ENCODE measurements at places on chromosomes 4 and X. TPM values are rescaled to one million over a fixed set of nuclear protein-coding genes. Genes with fewer than 3 reads are reported as not detected.

Gene ARFIP1
- 13.3 TPM for total RNA-seq

Gene FGFBP1
- not detected for total RNA-seq

Gene TNMD
- total RNA-seq = 0.62 TPM

Gene SMIM43
- total RNA-seq = not detected

Gene MAGEE2
- total RNA-seq = not detected

Gene MBTPS2
- total RNA-seq = 10.6 TPM

Gene AREG
- 4.5 TPM for total RNA-seq

Gene HUWE1
- 214 TPM for total RNA-seq

DNA sequence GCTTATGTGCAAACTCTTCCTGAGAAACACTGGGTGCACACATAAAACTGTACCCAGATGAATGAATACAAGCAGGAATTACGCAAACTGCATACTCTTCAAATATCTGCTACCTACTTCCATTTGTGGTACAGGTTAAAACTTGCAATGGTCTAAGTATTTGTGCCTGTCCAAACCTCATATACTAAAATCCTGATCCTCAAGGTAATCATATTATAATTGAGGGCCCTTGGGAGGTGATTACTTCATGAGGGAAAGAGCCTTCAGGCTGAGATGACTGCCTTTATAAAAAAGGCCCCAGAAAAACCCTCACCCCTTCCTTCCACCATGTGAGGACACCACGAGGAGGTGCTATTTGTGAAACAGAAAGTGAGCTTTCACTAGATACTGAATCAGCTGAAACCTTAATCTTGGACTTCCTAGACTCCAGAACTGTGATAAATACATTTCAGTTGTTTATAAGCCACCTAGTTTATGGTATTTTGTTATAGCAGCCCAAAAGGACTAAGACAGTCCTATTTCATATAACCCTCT, 1977.2 kb downstream of the PCDH7 start:
- DNase-seq = no peak

GRCh38 chr4:1998296-1998695, 10.5 kb downstream of the NELFA start:
- DNase-seq = no peak

DNA sequence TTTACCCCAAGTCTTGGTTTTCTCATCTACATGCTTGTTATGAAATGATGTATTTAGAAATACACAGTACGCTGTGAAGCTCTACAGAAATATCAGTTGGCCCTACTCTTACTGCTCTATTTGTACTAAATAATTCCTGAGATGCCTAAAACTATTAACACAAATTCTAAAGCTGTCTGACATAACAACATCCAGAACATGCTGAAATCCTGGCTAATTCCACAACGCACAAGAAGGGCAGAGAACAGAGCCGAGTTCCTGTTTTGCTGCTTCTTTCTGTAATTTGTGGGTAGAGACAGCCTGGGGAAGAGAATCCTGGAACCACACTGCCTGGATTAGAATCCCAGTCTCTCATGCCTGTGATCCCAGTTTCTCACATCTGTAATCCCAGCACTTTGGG, 59.0 kb downstream of the ZNF827 start:
- no peak for DNase-seq

- DNase-seq = peak; percentile 25
Measured at GRCh38 chrX:119118780-119119395, 8.7 kb downstream of the KIAA1210 start.

DNA sequence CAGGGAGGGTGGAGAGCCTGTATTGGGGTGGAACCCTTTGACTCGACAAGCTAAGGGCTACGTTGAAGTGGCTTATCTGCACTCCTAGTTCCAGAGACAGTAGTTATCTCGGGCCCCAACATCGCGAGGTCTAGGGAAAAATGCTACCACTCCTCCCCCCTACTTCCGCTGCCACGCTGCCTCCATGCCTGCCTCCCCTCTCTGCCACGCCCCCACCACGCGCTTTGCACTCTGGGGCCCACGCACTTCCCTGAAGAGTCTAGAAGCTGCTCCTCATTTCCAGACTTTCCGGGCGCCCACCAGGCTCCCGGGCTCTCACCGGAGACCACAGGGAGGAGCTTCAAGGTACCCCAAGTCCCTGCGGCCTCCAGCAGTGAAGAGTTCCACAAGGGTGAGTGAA, at the start of gene PASD1:
TSS of gene PASD1 (plus strand) at position 227 of the 400 bp plus-strand sequence. CDS start 37,879 bp downstream, outside the sequence.
- no peak for DNase-seq

DNA sequence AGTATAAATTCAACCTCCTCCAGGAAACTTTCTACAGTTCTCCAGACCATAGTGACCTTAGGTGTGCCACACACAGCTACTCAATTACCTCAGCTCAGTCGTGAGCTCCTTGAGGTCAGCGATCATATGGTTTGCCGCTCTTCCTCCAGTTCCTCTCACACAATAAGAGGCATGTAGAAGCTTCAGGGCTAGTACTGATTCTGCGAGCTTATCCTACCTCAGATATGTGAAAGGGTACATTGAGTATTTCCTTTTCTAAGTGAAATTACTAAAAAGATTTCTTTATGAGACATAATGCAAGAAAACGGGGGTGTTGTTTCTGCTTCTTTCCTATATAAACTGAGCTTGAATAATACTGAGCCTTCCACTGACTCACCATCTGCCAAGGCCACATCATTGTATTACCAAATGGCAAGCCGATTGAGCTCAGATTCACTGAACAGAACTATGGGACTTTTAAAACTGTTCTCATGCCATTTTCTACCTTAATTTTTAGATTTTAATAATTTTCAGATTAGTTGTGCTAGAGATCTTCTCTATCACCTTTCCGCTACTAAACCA, 183.1 kb downstream of the HS6ST2 start:
- DNase-seq = no peak

DNA sequence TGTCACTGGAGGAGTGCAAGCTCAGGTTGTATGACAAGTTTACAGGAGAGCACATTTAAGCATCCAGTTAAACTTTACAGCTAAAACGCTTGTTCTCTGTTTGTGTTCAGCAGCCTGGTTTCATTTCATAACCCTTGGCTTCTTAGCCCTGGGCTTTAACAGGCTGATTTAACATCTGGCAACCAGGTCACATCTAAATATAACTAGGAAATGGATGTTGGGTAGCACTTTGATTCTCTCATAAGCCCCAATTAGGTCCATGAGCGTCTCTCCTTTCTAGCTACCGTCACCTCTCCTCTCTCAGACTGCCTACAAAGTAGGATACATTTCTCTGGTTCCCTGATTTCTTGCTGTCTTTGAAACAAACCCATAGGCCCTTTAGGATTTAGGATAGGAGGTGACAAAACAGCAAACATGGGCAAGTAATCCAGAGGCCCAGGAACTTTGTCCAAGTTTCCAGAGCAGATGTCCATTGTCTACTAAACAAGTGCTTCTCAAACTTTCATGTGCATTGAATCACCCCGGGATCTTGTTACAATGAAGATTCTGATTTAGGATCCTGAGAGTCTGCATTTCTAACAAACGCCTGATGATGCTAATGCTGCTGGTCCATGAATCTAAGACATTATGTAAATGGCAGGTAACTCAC, 22.5 kb downstream of the OTUD6A start:
- DNase-seq = no peak

DNA sequence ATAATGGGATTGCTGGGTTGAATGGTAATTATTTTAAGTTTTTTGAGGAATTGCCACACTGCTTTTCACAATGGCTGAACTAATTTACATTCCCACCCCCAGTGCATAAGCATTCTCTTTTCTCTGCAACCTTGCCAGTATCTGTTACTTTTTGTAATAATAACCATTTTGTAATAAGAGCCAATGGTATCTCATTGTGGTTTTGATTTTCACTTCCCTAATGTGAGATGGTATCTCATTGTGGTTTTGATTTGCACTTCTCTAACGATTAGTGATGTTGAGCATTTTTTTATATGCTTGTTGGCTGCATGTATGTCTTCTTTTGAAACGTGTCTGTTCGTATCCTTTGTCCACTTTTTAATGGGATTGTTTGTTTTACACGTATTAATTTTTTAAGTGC, 213.1 kb upstream of the HDX start:
- no peak for DNase-seq

- DNase-seq = no peak
Measured at GRCh38 chr4:3314706-3315260, 22.0 kb downstream of the RGS12 start.

DNA sequence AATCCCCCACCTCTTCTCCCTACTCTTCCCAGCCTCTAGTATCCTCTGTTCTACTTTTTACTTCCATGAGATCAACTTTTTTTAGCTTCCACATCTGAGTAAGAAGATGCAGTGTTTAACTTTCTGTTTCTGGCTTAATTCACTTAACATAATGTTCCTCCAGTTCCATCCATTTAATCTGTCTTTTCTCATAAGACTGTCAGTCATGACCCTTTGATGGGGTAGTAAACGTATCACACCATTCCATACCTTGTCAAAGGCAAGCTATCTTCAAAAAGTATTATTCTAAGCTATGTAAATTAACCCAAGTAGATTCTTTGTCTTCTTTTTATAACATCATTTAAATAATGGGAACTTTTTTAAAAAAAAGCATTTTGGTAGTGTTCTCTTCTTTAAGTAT, 15.0 kb upstream of the GBA3 start:
- no peak for DNase-seq

GRCh38 chr4:96390404-96390803, 550.5 kb downstream of the PDHA2 start:
- no peak for DNase-seq

Data from heart right ventricle (tissue), 16 donors.